Daoy (cell line): ENCODE measurements at places on chromosomes 16 and 17.
A peak's percentile ranks its signal among the peaks of the same experiment; 100 is the strongest.

GRCh38 chr17:31835984-31836383 is 23.1 kb downstream of the COPRS start:
- no peak for DNase-seq

DNA sequence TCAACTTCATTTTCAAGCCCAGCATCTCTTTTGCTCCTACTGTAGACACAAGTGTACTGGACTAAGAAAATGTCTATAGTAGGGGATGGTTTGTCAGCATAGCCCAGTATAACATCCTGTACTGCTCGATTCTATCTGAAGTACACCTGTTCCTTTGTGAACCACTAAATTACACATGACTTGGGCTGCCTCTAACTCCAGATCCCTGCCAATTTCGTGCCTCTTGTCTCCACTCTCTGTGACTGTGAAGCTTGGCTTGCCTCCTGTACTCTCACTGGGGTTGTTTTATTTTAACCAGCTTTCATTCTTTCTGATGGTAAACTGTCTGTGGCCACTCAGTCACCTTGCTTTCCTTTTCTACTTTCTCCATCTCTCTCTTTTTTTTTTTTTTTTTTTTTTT is 24.5 kb downstream of the GFOD2 start:
- no peak for DNase-seq

DNA sequence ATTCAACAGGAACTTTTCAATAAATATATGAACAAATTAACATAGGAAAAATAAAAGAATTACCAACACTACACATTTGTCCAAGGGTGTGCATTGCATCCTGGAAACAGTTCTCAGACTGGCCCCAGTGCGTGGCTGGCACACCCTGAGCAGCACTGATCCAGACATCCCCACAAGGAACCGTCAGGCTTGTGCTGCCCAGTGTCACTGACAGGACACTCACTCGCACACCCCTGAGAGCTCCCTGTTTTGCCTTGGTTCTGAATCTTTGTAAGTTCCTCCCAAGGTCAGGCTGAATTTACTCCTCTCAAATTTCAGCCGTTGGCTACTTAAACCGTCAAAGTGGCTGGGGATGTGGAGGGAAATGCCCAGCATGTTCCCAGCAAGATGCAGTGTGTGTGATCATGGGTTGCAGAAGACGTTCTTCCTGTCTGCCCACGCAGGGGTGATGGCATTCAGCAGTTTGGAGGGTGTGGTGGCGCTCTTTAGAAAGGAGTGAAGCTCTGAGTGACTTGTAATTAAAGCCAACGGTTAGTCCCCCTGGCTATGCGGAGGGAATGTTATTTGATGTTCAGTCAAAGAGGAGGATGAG is 1.7 kb downstream of the MT2A start:
- peak; percentile 93 for DNase-seq

DNA sequence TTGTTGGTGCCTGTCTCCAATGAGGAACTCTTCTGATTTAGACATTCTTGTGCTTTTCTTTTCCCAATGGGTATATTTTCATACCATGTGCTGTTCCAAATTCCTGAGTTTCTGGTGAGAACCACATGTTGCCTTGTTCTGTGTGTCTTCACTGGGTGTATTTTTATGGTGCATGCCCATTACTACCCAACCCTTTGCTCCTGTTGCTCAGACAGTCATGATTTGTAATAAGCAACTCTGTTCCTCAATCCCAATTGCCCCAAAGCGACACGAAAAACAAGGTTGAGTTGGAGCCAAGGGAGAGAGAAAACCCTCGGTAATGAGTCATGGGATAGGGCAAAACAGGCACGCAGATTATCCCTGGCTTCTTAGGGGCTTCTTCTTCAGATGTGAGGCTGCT is 101.8 kb downstream of the ABCA8 start:
- no peak for DNase-seq

GRCh38 chr17:66830451-66830850 is 4.5 kb upstream of the CACNG5 start:
- no peak for DNase-seq

GRCh38 chr17:67035131-67036083 is 8.9 kb upstream of the CACNG1 start:
- no peak for DNase-seq

DNA sequence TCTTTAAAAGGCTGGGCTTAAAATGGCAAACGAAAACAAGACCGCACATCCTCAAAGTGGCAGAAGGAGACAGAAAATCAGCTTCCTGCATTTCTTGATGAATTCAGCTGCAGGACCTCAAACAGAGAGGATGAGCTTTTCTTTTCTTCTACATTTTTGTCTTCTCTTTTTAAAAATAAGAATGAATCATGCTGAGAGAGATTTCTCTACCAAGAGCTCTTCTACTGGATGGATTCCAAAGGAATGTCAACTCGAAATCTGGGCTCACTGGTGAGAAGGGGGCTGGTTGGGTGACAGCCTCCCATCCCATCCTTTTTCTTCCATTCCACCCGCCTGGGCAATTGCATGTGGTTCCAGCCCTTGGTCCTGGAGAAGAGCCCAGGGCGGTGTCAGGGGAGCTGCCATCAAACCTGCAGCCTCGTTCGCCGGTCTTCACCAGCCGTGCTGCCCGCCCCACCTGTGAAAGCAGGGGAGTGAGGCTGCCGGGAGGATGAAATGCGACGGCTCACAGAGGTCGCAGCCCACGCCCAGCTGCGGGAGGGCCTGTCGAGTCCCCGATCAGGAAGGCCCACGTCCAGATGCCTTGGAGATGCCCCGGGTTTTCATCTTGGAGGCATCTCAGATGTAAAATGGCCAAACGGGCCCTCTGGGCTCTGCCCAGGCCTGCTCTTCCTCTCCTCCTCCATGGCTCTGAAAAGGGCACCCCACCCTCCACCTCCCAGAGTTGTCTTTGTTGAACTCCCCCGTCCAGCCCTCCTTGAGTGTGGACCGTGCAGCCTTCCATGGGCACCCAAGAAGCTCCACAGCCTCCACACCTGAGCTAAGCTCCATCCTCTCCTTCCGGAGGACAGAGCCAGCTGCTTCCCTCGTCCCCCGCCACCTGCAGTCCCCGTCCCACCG is 121.9 kb downstream of the FOXL1 start:
- DNase-seq = no peak

DNA sequence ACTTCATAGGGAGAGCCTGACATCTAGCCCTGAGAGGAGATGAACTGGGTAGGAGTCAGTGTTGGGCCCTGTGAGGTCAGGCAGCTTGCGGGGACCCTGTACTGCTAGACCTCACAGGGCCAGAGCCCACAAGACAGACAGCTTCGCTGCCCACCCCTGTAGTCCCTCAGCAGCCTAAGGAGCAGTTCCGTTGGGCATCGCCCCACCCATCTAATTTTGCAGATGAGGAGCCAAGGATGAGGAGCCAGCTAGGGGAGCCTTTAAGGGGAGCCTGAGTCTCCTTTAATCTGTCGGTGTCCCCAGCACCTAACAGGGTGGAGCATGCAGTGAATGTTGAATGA is 755 bp upstream of the TUFM start:
- DNase-seq = peak; percentile 18

DNA sequence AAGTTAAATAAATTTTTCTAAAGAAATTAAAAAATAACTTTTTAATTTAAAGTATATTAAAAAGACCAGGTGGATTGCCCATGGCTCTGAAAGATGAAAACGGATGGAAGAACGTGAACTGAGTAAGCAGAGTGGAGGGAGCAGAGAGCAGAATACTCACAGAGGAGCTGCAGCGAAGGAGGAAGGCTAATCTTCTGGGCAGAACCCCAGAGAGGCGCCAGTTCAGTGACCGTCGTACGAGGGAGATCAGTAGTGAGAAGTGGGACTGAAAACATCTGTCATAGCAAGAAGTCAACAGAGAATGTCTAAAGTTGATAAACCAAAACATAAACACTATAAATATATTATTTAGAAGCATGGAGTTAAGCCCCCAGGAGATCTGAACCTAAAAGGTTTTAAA is 34.9 kb downstream of the UBE2G1 start:
- DNase-seq = no peak

- DNase-seq = no peak
These were observed 46.2 kb downstream of the MYH3 start for GRCh38 chr17:10610884-10611283.

- DNase-seq = no peak
These were observed 396.4 kb upstream of the CCL2 start for GRCh38 chr17:33858682-33859081.

DNA sequence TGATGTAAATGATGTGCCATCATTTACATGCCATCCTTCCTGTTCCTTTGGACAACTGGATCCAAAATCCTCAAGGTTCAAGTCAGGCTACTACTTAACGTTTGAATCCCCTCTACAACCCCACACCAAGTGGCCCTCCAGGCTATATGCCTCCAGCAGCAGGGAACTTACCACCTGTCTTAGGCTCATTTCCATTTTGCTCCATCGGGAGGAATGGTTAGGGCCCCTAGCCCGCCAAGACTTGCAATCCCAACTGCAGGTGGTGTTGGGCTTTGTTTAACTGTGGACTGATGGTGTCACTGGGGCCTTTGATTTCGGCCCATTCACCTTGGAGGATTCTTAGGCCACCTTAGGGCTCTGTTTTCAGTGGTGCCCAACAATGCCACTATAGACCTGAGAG is 9.7 kb downstream of the HNF1B start:
- DNase-seq = no peak
